ENCODE measurements at places on chromosomes 13 and 19.
A peak's percentile ranks its signal among the peaks of the same experiment; 100 is the strongest.

- no peaks in the 10 kb centered on the region for H3K36me3 ChIP-seq
- H3K27ac ChIP-seq, result no peak overlapping the region
- no peaks in the 10 kb centered on the region for H3K27me3 ChIP-seq
- H3K4me3 ChIP-seq, result no peak overlapping the region
- DNase-seq, result peak; percentile 64
Observed at GRCh38 chr13:36736119-36736726, 62.4 kb downstream of the SERTM1 start.

GRCh38 chr19:41994521-41994971 is 516 bp upstream of the ATP1A3 start:
- H3K27ac ChIP-seq, result no peak overlapping the region
- H3K36me3 ChIP-seq, result no peaks in the 10 kb centered on the region
- peaks cover 16% of the 10 kb centered on the region for H3K27me3 ChIP-seq
- peaks cover 3% of the 10 kb centered on the region for H3K4me1 ChIP-seq
- H3K4me3 ChIP-seq, result no peak overlapping the region

- no peaks in the 10 kb centered on the region for H3K27me3 ChIP-seq
- peak overlapping the region; percentile 86 for H3K4me3 ChIP-seq
- peaks cover 16% of the 10 kb centered on the region for H3K4me1 ChIP-seq
Observed at GRCh38 chr19:19775891-19776205, 42.9 kb upstream of the ZNF14 start.

- no peak for DNase-seq
- no peak overlapping the region for H3K4me3 ChIP-seq
- no peaks in the 10 kb centered on the region for H3K36me3 ChIP-seq
- H3K4me1 ChIP-seq, result no peaks in the 10 kb centered on the region
Observed at GRCh38 chr19:32309711-32310390, 35.6 kb upstream of the ZNF507 start.

DNA sequence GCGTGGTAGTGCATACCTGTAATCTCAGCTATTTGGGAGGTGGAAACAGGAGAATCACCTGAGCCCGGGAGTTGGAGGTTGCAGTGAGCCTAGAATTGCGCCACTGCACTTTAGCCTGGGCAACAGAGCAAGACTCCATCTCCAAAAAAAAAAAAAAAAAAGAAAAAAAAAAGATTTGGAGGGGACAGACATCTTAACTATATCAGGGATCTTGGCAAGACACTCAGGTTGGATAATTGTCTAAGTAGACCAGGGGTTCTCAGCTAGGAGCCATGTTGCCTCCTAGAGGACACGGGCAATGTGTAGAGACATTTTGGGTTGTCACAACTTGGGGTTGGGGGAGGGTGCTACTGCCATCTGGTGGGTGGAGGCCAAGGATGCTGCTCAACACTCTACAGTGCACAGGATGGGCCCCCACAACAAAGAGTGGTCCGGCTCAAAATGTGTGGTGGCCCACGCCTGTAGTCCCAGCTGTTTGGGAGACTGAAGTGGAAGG is 1.9 kb upstream of the ZNF580 start:
- H3K27me3 ChIP-seq, result no peaks in the 10 kb centered on the region
- H3K36me3 ChIP-seq, result no peaks in the 10 kb centered on the region
- no peak overlapping the region for H3K27ac ChIP-seq
- H3K4me3 ChIP-seq, result no peak overlapping the region

GRCh38 chr19:41997121-41997850 is 3.3 kb upstream of the ATP1A3 start:
- no peaks in the 10 kb centered on the region for H3K4me1 ChIP-seq
- no peak overlapping the region for H3K4me3 ChIP-seq
- no peaks in the 10 kb centered on the region for H3K36me3 ChIP-seq

GRCh38 chr19:48415395-48415794 is 21.9 kb downstream of the GRIN2D start:
- H3K4me3 ChIP-seq, result no peak overlapping the region
- H3K4me1 ChIP-seq, result peaks cover 2% of the 10 kb centered on the region
- no peak overlapping the region for H3K27ac ChIP-seq
- peak; percentile 76 for DNase-seq
- no peaks in the 10 kb centered on the region for H3K36me3 ChIP-seq
- H3K27me3 ChIP-seq, result no peaks in the 10 kb centered on the region

DNA sequence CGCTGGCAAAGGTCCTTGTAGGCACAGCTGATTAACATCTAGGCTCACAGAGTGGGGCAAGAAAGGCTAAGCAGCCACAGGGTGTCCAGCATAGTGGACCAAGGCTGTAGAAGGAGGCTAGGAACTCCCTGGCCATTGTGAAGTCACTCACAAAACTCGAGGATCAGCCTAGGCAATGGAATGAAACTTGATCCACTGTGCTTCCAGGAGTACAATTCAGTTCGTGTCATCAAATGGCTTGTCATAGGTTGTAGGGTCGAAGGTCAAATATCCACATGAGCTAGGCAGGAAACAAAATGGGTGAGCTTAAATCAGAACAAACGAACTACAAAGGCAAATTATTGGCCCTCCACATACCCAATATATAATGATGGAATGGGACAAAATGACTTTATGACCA is 4.4 kb upstream of the FAM187B start:
- H3K4me1 ChIP-seq, result no peaks in the 10 kb centered on the region
- H3K27me3 ChIP-seq, result no peaks in the 10 kb centered on the region
- no peak for DNase-seq
- H3K36me3 ChIP-seq, result no peaks in the 10 kb centered on the region

DNA sequence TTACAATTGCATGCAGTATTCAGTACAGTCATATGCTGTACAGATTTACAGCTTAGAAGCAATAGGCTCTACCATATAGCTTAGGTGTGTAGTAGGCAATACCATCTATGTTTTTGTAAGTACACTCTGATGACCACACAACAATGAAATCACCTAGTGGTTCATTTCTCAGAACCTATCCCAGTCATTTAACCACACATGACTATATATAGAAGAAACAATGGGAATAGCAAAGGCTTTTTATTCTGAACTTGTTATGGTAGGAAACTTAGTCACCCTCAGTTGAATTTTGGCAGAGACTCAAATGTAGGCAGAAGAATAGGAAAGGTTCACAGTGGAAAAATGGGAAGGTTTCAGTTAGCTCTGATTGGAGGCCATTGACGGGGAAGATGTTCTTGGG is 1075.1 kb upstream of the MIR17HG start:
- no peak overlapping the region for H3K27ac ChIP-seq
- H3K4me1 ChIP-seq, result no peaks in the 10 kb centered on the region
- H3K27me3 ChIP-seq, result no peaks in the 10 kb centered on the region
- no peak overlapping the region for H3K4me3 ChIP-seq

DNA sequence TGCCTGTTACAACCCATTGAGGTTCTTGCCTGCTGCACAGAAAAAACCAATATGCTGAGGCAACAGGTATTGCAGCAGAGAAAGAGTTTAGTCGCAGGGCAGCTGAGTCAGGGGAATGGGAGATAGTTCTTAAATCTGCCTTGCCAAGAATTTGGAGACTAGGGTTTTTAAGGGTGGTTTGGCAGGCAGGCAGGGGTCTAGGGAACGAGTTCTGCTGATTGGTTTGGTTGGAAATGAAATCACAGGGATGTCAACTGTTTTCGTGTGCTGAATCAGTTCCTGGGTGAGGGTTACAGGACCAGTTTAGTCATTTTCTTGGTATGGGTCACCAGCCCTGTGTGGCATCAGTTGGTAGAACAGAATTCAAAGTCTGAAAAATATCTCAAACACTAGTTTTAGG is 36.6 kb downstream of the PDS5B start:
- H3K4me3 ChIP-seq, result no peak overlapping the region
- DNase-seq, result no peak
- no peak overlapping the region for H3K27ac ChIP-seq
- H3K4me1 ChIP-seq, result no peaks in the 10 kb centered on the region
- H3K36me3 ChIP-seq, result no peaks in the 10 kb centered on the region
